GM23248 (cell line): ENCODE measurements at places on chromosomes 4 and X. TPM values are rescaled to one million over a fixed set of nuclear protein-coding genes. Genes with fewer than 3 reads are reported as not detected.

Gene DCHS2
- not detected in 2 replicates for total RNA-seq

Gene ATP2B3
- total RNA-seq: not detected in 2 replicates

DNA sequence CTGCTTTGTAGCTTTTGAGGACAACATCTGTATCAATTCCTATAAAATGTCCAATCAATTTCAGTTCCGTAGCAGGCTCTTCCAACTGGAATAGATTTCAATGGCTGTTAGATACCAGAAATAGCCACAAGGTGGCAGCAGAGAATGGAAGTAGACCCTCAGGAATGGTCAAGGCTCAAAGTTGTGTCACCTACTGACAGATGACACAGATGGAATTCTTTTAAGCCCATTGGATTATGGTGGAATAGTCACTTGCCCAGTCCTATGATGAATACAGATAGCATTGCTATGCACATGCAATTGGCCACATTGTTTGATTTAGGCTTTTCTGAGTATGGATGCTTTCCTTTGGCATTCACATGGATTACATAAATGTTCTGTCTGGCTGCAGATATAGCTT, 130.4 kb upstream of the RADX start:
- no peak overlapping the region for H3K27ac ChIP-seq
- no peaks in the 10 kb centered on the region for H3K27me3 ChIP-seq
- no peak overlapping the region for H3K4me3 ChIP-seq
- H3K36me3 ChIP-seq: no peaks in the 10 kb centered on the region
- DNase-seq: peak; percentile 62

GRCh38 chr4:56958111-56958517, 19.3 kb downstream of the NOA1 start:
- peak overlapping the region; percentile 94 for H3K27ac ChIP-seq
- H3K4me3 ChIP-seq: peak overlapping the region; percentile 60
- H3K27me3 ChIP-seq: no peaks in the 10 kb centered on the region
- peaks cover under 1% of the 10 kb centered on the region; the same call in 1 of the 2 replicates for H3K36me3 ChIP-seq
